ENCODE measurements at places on chromosomes 4 and X.

GRCh38 chr4:82667761-82668480, 106.1 kb upstream of the TMEM150C start:
- DNase-seq: no peak

DNA sequence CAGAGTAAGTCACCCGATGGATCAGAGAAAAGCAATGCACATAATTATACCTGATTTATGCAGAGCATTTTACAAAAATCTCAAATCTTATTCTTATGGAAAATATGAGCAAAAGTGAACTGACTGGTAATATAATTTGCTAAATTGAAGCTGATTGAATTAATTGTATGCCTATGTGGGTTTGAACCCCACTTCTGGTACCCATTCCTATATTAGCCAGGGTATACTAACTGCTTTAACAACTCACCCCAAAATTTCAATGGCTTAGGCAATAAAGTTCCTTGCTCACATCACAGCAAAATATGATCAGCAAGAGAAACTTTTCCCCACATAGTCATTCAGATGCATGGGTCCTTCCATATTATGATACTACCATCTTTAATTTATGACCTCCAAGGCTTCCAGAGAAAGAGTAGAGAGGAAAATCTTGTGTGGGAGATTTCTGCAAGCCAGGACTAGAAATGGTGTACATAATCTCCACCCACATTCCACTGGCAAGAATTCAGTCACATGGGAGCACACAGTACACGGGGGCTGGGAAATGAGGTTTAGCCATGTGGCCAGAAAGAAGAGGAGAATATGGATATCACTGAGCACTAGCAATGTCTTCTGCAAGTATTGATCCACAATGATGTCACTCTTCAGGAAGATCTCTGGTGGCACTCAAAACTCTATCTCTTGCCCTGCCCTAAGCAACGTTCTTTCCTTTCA, 640.7 kb downstream of the BCOR start:
- DNase-seq: no peak

GRCh38 chr4:3342182-3342854, 49.5 kb downstream of the RGS12 start:
- no peak for DNase-seq

DNA sequence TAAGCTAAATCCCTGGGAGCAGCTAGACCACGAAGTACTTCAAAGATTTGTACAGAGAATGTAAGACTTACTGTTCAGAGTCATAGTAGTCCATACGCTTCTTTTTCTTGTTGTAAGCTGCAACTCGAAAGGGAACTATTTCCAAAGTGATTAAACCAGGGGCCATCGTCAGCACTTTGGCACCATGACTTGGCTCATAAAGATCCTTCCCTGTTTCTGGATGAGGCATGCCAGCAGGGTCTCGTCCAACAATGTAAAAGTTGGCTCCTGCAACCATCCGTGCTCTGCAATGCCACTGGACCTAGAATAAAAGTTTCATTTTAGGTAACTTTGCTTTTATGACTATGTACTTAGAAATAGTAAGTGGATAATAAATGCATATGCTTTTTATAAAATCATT, 88.5 kb downstream of the PAPSS1 start:
- no peak for DNase-seq

GRCh38 chr4:90745176-90745575, 618.0 kb downstream of the CCSER1 start:
- DNase-seq: no peak

DNA sequence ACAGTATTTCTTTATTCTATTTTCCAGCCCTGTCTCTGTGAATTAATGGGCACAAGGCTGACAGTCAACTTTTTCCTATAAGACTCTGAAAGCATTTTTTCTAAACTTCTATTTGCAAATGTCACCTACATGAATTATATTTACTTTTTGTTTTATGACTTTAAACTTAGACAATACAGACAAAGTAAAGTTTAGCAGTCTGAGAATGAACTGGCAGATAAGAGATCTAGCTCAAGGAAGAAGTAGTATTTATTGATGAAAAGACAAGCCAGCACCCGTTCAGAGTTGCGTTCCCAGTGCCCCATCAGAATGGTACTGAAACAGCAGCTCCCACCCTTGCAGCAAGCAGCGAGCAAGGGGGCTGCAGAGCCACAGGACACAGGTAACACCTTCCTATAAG, 148.5 kb downstream of the FAM13A start:
- DNase-seq: no peak

GRCh38 chrX:149221230-149221629, 283.9 kb downstream of the IDS start:
- no peak for DNase-seq

GRCh38 chr4:38109370-38109769, 149.2 kb downstream of the PTTG2 start:
- DNase-seq: no peak

DNA sequence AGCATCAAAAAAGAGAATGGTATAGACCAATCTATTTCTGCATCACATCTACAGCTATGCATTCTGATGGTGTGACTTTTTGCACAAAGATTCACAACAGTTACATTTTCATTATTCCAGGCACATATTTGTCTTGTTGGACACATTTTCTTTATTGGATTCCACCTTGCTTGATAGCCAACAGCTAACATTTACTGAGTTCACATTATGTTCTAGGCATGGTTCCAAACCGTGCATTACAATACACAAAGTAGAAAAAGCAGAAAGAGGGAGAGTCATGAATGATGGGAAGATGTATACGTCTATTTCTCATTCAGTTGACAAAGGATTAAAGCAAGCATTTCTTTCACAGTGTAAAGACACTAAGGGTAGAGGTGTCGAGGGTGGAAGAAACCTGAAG, 22.9 kb upstream of the CLGN start:
- DNase-seq: no peak

DNA sequence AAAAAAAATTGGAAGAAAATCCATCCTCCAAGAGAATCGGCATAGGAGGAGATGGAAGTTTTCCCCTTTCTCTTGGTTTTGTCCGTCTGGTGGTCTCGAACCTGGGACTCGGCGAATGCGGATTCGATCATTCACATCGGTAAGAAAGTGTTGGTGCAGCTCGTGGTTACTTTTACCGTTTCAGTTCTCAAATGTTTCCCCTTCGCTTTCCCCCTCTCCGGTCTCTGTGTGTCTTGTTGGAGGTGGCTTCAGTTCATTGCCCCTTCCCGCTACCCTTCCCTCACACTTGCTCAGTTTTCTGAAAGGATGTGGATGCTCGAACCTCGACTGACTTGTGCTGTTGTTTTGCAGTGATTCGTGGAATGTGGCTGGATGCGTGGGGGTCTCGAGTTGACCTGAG, 840 bp downstream of the GRID2 start:
- peak; percentile 27 for DNase-seq

GRCh38 chrX:74656079-74656745, 41.8 kb upstream of the RLIM start:
- no peak for DNase-seq

DNA sequence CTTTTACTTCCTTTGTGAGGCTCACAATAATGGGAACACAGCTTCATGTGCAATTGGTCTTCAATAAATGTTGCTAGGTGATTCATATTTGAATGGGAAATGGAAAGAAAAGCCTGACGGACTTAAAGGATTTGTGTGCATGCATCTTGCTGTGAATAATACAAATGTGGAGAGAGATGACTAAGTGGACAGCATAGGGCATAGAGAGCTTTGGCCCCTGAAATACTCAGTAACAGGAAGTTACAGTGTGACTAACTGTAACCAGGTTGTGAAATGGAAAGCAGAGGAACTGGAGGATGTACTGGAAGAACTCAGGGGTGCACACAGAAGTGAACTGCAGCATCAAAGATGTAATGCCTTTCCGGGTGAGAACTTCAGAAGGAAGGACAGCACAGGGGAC, 206.7 kb downstream of the MGST2 start:
- no peak for DNase-seq

GRCh38 chrX:45261005-45261404, 60.3 kb upstream of the DIPK2B start:
- no peak for DNase-seq

GRCh38 chr4:126495163-126495752, 1137.5 kb upstream of the INTU start:
- no peak for DNase-seq

- peak; percentile 3 for DNase-seq
Measured at GRCh38 chr4:17577665-17578481, 875 bp downstream of the LAP3 start.

DNA sequence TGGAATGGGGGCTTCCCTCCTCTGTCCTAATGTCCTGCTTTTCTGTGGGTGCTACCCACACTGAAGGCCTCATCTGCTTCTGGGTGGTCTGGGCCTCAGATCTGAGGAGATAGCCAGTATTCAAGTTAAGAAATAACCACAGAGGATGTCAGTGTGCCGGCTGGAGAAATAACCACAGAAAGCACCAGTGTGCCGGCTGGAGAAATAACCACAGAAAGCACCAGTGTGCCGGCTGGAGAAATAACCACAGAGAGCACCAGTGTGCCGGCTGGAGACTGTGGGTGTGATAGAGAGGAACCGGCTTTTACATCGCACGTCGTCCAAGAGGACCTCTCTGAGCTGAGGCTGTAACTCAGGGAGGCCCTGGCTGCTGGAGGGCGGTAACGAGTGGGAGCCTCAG, 65.7 kb upstream of the PSAPL1 start:
- no peak for DNase-seq

GRCh38 chrX:37776987-37777325, 2.9 kb upstream of the CYBB start:
- DNase-seq: no peak

DNA sequence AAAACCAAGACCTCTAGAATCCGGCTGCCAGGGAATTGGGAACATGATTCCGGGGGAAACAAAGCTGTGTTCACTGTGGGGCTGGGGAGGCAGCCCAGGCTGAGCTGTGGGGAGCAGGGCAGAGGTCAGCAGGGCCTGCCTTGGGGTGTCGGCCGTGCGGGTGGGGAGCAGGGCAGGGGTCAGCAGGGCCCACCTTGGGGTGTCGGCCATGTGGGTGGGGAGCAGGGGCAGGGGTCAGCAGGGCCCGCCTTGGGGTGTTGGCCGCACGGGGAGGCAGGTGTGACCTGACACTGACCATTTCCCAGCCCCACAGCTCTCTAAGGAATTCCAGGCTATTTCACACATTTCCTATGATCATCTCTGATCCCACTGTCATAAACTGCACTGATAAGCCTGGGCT, 45.6 kb upstream of the CPLX1 start:
- no peak for DNase-seq

GRCh38 chr4:151202851-151203455, 74.0 kb upstream of the PRSS48 start:
- DNase-seq: no peak

- no peak for DNase-seq
Measured at GRCh38 chrX:112760697-112761096, 79.9 kb downstream of the AMOT start.

DNA sequence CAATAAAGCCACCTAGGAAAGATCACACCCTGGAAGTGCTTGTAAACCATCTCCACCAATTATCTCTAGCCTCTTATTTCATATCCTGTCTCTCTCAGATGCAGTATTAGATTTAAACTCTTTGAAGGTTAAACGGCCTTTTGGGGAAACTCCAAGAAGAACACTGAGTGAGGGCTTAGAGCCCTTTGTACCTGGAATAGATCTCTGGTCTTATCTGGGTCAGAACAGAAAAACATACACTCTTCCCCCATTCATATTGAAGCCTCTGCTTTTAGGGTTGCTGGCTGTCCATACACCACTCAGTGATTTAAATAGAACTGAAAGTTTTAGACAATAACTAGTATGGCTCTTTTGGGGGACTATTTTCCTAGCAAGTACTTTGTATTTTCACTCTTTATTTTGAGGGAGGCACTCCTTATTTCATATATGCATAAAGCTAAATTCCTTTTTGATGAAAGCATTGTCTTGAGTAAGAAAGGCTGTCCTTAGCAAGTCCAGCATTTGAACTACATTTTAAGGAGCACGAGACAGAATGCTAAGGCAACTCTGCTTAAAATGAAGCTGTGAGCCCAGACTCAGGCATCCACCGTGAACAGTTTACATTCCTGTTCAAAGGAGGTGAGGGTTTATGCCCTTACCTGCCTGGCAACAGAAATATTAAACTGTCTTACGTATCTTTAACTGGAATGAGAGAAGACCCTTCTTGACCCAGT, 17.4 kb downstream of the YY2 start:
- DNase-seq: no peak

DNA sequence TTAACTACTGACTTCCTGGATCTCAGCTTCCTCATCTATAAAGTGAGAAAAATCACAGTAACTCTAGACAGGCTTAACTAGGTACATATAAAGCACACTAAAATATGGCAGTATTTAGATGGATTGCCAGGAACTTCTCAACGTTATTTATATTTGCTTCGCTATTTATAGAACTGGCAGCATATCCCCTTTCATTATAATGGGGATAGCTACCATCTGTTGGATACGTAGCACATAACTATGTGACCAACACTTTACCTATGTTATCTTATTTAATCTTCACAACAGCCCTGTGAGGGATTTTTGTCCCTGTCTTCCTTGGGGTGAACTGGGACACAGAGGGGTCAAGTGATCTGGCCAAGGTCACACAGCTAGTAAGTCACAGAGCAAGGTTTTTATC, 64.6 kb downstream of the ENPEP start:
- DNase-seq: no peak

- no peak for DNase-seq
Measured at GRCh38 chr4:168811786-168812651, 198.0 kb downstream of the CBR4 start.

DNA sequence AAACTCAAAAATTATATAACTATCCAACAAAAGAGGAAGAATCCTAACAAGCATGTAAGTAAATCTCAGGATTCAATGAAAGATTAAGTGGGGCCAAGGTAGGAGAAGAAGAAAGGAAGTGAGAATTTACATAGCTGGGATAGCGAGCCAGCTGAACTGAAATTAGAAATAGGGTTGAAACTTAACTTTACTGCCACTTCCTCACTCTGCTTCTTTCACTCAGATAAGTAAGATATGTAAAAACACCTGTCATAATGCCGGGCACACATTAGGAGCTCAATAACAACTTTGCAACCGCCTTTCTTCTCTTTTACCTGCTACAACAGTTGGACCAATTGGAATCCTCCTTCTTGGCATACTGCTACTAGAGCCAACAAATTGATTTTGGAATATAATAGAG, 129.4 kb downstream of the CNKSR2 start:
- DNase-seq: no peak

- no peak for DNase-seq
Measured at GRCh38 chrX:40145001-40145922, 47.5 kb upstream of the BCOR start.

DNA sequence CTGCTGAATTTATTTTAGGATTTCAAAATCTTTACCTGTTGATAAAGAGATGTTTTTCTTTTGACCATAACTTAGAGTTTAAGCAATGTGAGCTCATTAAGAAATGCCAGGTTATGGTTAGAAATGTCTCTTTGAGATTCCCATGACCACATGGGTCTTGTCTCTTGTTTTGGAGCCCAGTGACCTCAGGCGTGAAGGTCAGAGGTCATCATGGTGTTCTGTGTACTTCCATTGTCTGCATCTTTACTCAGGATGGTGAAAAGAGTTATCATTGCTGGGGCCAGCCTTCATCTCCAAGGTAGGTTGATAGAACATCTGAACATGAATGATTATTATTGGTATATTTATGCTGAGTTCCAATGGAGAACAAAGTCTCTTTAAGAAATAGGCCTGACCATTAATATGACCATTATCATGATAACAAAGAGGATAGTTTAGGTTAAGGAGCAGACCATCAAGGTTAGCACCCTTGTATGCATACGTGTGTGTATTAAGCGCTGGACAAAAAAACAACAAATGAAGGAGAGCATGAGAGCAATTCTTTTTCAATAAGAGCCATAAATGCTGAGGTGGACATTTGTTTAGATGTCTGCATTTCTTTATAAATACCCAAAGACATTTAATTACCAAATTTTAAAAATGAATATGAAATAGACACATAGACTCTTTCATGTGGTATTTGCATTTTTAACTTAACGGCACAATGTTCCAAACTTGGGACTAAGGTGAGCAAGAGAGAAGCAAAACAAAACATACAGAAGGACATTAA, 120.6 kb upstream of the PAQR3 start:
- no peak for DNase-seq
